Mesothelial cell of epicardium (in vitro differentiated cells): ENCODE measurements at places on chromosomes 3 and 15.

- DNase-seq, result no peak
These were observed 31.1 kb downstream of the EIF1B start for GRCh38 chr3:40340541-40341170.

GRCh38 chr3:13683772-13684171 is 134.8 kb downstream of the FBLN2 start:
- no peak for DNase-seq

DNA sequence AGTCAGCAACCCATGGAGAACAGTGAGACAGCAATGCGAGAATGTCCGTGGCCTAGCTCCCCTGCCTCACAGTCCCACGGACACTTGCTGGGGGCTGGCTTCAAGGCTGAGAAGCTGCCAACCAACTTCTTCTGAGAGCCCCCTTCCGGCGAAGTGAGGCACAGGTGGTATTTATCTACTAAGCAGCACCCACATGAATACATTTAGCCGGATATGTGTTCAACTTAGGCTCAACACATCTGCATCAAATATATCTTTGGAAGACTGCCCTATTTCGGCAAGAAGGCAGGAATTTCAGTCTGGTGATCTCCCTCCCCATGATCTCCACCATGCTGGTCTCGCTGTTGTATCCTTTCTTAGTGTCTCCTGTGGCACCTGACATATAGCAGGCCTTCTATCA is 340.9 kb upstream of the NR2E3 start:
- DNase-seq, result no peak

- DNase-seq, result no peak
These were observed 8.7 kb upstream of the MCCC1 start for GRCh38 chr3:183108001-183108449.
